ENCODE measurements at places on chromosomes 1 and 21. TPM values are rescaled to one million over a fixed set of nuclear protein-coding genes. Genes with fewer than 3 reads are reported as not detected.

ATP5PB gene
- total RNA-seq: 181 TPM

- no peak for ATAC-seq
Measured at GRCh38 chr21:45423968-45424853, 19.2 kb downstream of the COL18A1 start.

FAM3B gene
- total RNA-seq: not detected

DNA sequence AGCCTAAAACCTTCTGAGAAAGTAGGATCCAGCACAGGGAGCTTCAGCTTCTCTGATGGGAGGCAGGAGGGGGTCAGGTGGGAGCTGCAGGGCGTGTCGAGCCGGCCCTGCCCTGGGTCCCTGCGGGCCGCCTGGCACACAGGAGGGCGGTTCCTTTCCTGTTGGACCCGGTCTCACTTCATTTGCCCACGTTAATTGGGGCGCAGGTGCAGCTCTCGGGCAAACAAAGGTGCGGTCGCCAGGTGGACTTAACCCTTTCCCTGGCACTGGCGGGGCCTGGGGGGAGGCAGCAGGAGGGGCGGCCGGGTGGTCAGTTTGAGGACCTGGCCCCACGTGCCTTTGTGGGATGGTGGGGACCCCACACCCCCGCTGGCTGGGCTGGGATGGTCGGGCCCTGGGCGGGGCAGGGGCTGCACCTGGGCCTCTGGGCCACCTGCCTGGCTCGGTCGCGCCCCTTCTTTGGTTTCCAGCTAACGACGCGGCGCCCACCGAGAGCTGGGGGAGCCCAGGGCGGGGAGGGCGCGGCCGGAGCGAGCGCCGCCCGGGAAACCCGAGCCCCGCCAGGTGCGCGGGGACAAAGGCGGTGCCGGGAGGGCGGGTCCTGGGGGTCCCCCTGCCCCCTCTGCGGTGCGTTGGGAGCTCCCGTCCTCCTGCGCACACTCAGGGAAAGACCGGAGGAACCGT, 20.8 kb upstream of the C1orf159 start:
- no peak for ATAC-seq

GRCh38 chr21:32463367-32463766, 50.9 kb downstream of the EVA1C start:
- no peak for ATAC-seq

SPRR1A gene
- not detected for total RNA-seq

GRCh38 chr1:30404341-30404740, 319.0 kb downstream of the MATN1 start:
- ATAC-seq: no peak

DNA sequence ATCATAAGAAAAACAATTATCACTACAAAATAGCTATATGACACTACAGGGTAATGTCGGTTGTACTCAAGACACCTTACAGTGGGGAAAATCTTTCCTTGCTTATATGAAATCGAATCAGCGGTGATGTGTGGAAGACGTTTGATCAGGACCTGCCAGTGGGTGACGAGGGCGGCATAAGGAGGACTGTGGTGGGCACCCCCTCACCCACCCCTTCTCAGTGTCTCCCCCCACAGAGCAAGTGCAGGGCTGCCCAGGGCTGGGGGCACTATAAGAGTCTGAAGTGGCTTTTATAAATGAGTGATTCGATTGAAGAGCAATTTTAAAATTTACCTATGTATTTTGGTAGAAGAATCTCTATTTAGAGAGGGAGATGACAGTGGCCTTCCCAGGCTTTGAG, 35.8 kb downstream of the CRYAA start:
- no peak for ATAC-seq

DNA sequence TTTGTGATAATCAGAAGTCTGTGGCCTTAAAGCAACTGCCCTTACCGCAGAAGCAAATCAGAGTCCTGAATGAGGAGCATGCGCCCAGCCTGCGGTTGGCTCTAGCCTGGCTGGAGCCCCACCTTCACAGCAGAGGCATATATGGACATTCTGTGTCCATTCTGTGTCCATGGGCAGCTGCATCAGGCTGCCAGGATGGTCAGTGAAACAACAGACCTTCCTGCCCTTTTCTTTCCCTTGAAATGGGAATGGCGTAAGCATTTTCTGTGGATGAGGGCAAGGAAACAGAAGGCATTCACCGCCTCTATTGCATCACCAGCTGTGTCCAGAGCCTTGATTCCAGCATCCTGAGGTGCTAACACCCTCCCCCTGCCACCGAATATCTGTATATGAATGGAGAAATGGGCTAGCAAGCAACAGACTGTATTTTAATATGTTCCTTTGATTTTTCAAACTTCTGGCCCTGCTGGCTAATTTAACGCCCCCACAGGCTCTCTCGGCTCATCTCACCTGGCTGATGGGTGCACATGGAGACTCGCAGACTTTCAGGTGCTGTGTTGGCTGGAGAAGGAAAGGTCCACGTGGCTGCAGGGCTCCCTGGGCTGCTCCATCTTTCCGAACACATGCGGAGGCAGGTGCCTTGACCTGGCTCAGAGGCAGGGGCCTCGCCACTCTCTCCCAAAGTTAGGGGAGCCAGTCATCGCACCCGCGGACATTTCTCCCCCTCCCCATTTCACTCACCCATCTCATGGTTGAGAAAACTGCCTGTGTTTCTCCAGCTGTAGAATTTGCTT, 159.2 kb downstream of the GALNT2 start:
- ATAC-seq: no peak

DNA sequence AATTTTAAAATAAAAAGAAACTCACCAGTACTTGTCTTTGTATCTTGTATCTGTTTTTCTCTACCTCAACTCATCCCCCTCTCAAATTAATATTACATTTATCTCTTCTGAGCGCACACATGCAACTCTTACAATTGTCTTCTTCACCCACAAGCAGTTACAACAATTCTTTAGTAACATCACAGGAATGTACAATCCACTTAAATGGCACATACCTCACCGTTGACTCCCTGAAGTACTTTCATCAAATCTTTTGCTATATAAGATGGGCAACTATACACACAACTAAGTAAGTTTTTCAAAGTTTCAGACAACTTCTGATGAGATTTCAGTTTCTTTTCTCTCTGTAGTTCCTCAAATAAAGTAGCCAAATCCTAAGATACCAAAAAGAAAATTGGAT, 28.3 kb downstream of the HEATR1 start:
- no peak for ATAC-seq

GBP6 gene
- total RNA-seq: 1.6 TPM

GNG4 gene
- not detected for total RNA-seq

AMY1B gene
- not detected for total RNA-seq

- ATAC-seq: no peak
Measured at GRCh38 chr1:199087144-199087543, 448.3 kb downstream of the PTPRC start.

DNA sequence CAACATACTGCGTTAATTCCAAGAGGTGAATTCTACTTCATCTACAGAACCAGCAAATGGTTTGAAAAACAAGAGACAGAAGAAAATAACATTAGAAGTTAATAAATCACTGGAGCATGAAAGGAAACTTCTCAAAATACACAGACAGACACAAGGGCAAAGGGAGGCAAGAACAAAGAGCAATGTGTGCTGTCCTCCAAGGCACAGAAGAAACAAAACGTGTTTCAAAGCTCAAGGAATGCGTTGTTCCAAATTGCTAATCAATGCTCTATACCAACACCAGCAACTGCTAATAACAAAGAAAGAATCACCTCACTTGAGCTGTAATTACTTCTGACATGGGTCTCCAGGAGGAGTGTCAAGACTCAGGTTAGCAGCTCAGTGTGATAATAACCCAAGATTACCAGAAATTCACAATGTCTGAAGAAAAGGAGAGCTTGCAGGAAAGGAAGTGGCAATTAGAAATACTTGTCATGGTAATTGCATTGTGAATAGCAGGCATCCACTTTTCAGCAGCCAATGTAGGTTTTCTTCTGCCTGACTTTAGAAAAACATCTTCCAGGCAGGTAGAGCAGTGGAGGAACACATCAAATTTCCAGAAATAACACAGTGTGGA, 175.4 kb downstream of the SEC16B start:
- no peak for ATAC-seq

Data from gastroesophageal sphincter (tissue), 4 donors.